ENCODE measurements at places on chromosomes 2 and 18.
A peak's percentile ranks its signal among the peaks of the same experiment; 100 is the strongest.

DNA sequence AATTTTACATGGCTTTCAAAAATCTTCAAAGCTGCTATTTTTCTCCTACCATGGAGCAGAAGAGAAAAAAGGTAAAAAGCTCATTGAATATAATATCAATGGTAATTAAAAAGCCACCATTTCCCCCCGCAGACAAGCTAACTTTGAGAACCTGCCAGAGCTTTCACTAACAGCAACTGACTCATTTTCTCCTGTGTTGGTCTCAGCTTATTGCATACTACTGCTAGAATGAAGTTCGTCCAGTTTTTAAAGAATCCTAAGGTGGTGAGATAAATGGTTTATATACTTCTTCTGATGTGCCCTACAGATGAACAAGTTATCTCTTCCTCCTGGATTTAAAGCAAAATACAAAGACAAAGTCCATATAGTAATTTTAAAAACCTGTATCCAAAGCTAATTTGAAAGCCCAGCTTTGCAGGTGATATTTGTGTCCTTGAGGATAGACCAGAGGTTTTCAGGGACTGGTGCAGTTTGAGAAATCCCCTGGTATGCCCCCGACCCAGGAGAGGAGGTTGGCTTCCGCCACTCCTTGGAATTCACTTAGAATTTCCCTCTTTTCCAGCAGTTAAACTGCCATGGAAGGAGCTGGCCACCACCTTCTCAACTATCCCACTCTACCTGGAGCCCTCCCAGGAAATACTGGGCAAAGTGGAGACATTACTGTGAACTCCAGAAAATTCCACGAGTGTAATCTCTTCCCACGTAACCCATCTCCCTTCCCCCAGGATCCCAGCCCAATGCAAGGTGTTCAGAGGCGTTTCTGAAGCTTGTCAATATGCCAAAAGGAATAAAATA lies 17.5 kb downstream of the YPEL5 start:
- DNase-seq, result no peak

DNA sequence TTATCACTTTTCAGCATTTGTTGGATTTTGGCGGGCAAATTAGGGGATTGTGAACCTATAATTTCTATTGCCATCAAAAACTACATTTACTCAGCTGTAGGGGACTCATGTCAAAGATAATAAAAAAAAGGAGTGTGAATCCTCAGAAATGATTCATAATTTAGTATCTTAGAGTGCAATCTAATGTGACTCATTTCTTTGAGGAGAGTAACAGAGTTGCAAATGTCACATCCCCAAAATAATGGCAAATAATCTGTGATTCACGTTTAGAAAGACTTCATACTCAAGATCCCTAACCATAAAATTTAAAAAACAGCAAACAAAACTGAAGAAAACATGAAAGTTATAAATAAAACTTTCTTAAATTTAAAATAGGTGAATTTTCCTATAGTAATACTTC lies 373.0 kb downstream of the CDH2 start:
- no peak for DNase-seq

DNA sequence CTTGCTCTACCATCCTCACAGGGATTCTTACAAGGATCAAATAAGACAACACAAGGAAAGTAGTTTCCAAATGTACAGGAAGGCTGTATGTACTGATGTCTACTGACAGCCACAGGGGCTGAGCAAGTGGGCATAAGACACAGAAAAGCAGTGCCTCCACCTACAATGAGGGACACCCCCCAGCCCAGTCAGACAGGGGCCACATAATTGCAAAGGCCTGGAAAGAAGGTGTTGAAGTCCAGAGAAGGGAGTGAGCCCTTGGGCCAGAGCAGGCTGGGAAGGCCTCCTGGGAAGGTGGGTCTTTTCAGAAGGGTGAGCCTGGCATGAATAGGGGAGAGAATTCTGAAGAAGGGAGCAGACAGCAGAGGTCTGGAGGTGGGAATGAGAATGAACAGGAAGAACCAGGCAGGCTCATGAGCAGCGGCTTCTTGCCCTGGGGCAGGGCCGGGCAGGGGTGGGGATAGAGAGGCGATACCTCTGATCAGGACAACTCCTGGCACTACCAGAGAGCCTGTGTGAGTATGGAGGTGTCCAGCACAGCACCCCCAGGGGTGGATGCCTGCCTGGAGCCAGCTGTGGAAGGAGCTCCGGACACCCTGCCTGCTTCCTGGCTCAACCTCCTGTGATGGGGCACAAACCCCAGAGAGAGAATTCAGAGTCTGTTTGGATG lies 30.1 kb downstream of the HS1BP3 start:
- no peak for DNase-seq

GRCh38 chr2:43109261-43109743 lies 117.1 kb downstream of the ZFP36L2 start:
- no peak for DNase-seq

GRCh38 chr2:239762655-239763269 lies 262.4 kb downstream of the NDUFA10 start:
- DNase-seq, result no peak

GRCh38 chr2:105129722-105130232 lies 91.9 kb downstream of the MRPS9 start:
- no peak for DNase-seq

DNA sequence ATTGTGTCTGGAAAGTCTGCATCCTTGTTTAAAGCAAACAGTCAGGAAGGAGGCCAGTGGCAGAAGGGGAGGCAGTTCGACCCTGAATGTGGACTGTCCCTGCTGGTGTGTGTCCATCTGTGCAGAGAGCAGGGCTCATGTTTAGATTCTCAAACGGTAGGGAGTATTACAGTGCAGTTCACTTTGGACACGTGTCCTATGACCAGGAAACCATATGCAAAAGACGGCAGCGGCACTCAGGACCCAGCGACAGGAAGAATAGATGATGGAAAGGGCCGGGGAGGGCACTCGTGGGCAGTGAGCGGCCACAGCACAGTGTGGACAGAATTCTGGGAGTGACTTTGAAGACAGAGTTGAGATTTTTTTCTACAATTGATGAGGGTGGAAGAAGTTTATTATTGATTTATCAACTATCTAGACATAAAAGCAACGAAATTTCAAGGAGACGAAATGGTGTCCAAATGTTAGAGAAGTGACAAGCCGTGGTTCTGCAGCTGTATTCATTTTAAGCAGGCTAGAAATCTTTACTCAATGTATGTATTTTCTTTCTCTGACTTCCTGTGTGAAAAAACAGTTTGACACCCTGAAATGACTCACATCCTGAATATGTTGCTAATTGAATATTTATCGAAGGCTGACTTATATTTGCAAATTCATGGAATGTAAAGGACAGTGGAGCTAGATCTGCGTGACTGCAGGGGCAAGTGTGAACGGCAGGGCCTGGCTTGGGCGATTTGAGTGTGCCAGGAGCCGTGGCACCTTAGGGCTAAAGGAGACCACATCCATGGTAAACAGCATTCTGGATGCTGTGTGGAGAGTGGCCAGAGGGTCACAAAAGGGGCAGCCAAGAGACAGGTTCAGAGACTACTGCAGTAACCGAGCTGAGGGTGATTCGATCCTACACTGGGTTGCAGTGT lies 214.2 kb downstream of the PTGR3 start:
- DNase-seq, result no peak

DNA sequence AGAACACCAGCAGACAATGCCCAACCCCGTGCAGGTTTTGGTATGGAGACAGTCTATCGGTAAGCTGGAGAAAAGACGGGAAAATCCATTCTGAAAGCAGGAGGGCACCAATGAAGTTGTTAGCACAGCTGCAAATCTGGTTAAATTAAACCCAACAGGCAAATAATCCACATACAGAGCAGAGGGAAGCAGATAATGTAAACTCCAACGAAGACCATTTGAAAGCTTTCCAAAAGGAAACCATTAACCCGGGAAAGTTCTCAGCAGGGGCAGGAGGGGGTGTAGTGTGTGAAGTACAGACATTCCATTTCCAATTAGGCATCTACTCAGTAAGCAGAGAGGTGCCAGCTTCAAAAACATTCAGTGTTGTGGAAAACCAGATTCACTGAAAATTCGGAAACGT lies 10.3 kb downstream of the EDAR start:
- no peak for DNase-seq

GRCh38 chr2:182615036-182615435 lies 101.0 kb upstream of the DNAJC10 start:
- DNase-seq, result no peak

DNA sequence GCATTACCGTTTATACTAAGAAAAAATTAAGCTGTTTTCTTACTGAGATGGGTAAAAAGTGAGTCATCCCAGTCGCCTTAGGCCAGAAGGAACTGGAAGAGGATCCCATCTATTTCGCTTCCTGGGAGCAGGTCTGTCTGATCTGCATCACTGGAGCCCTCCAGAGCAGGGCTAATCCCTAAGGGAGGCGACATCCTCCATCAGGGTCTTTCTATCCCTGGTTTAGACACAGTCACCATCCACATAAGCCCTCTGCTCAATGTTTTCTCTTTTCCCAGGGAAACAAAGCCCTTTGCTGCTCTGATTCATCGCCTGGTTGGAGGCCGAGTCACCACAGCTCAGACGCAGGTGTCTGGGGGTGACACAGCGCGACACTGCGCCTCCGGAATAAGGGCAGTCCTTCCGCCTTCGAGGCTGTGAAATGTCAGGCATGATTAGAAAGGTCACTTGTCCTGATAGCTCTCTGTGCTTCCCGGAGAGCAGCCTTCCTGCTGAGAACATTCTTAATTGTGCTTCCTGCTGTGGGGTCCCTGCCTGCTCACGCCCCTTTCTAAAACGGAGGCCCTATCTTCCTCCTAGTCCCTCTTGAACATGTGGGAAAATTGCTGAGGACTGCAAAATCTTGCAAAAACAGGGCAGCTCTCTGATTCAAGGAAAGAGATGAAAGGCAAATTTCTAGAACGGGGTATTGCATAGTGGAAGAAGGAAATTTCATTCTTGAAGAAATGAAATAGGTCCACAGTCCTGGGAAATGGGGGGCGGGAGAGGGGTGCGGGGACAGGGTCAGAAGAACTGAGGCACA lies 56.3 kb downstream of the MARCHF4 start:
- DNase-seq, result peak; percentile 49

GRCh38 chr2:168354499-168354898 lies 101.6 kb upstream of the CERS6 start:
- no peak for DNase-seq

GRCh38 chr18:38481576-38481975 lies 916.0 kb upstream of the CELF4 start:
- DNase-seq, result no peak

DNA sequence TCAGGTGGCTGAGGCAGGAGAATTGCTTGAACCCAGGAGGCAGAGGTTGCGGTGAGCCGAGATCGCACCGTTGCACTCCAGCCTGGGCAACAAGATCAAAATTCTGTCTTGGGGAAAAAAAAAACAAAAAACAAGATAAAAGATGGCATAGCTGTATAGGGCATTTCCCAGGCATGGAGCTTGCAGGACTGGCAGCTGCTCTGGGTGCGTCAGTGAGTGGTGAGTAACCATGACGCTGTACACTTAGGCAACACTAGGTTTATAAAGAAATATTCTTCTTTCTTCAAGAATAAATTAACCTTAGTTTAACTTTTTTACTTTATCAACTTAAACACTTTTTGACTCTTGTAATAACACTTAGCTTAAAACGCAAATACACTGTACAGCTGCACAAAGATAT lies 15.4 kb downstream of the TGOLN2 start:
- DNase-seq, result no peak

GRCh38 chr18:7870855-7871254 lies 303.7 kb downstream of the PTPRM start:
- DNase-seq, result no peak

DNA sequence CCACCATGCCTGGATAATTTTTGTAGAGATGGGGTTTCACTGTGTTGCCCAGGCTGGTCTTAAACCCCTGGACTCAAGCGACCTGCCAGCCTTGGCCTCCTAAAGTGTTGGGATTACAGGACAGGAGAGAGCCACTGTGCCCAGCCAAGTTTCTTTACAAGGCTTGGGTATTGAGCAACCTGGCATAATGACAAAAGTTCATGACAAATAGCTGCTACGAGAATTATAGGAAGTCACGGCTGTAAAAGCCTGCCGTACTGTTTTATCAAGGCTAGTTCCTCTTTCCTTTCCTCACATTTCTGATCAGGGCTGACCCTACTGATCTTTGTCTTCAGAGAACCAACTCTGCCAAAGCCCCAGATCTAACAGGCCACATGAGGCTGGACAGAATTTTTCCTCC lies 490.4 kb upstream of the SPRED2 start:
- DNase-seq, result no peak

GRCh38 chr2:10447300-10447894 lies 730 bp downstream of the ODC1 start:
- no peak for DNase-seq

- DNase-seq, result no peak
These were observed 47.6 kb upstream of the ZNF521 start for GRCh38 chr18:25399554-25399953.

DNA sequence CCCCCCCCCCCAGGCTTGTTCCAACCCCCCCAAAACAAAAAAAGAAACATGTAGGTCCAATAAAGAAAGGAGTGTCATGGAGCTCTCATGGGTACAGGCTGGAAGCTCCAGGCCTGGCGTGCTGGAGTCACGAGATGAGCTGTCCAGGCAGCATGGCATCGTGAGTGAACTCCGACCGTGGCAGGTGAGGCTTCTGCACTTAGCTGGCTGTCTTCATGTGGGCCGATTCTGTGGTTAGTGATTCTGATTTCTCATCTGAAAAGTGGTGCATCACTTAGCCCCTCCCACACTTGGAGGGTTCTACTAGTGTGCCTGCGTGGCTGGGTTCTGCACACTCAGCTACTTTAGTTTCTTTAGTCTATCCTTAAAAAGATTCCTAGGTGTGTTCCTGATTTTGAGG lies 126.4 kb upstream of the MGAT5 start:
- DNase-seq, result no peak

DNA sequence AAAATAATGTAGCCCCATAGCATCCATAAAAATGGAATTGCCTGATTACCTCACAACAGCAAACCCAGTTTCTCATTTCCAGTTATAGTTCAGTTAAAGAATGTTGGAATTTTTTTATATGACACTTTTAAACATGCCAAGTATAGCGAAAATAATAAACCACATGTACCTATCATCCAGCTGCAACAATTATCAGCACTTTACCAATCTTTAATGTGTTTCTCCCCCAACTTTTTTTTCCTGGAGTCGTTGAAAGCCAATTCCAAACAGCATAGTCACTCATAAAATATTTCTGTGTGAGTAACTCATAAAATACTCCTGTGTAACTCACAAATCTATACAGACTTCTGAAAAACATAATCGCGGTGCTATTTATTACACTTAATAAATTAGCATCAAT lies 38.1 kb downstream of the SMAD4 start:
- no peak for DNase-seq

DNA sequence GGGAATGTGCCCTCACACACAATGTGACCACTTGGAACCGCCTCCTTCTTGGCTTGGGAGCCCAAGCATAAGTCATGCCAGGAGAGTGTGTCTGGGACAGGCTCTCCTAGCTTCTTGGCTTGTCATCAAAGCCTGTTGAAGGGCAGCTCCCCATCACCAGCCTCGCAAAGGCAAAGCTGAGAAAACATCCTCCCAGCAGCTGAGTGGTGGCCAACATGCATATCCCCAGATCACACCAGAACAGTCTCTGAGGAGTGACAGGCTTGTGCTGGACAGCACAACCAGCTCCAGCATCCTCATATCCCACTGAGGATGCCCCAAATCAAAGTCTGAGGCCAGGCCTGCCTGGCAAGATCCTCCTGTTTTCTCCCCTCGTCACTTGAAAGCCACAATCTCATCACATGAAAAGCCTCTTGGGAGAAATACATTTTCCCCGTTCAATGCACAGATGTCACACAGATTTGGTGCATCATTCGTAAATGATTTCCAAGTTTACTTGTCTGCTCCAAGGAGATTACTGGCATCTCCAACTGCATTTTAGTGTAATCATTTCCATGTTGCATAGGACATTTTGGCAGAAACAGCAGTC lies 269.3 kb downstream of the TTC32 start:
- no peak for DNase-seq

- DNase-seq, result no peak
These were observed 490.0 kb downstream of the TXNL1 start for GRCh38 chr18:56148373-56148772.

- no peak for DNase-seq
These were observed 327.3 kb downstream of the BCL11A start for GRCh38 chr2:60226191-60226590.
